ENCODE measurements at places on chromosomes 3 and 15. TPM values are rescaled to one million over a fixed set of nuclear protein-coding genes. Genes with fewer than 3 reads are reported as not detected.

Gene ZIC4
- not detected for total RNA-seq

Gene CYP11A1
- total RNA-seq: 0.99 TPM

Gene GPR171
- total RNA-seq: not detected

- DNase-seq: no peak
- H3K27me3 ChIP-seq: no peaks in the 10 kb centered on the region
- H3K4me3 ChIP-seq: no peak overlapping the region
- no peaks in the 10 kb centered on the region for H3K4me1 ChIP-seq
- no peaks in the 10 kb centered on the region for H3K36me3 ChIP-seq
- H3K27ac ChIP-seq: no peak overlapping the region
These were observed 120.3 kb downstream of the FMN1 start for GRCh38 chr15:33074212-33074611.

GRCh38 chr3:146093896-146094295, 67.1 kb downstream of the PLOD2 start:
- H3K4me1 ChIP-seq: peaks cover 30% of the 10 kb centered on the region
- H3K36me3 ChIP-seq: no peaks in the 10 kb centered on the region
- DNase-seq: no peak
- H3K27ac ChIP-seq: peak overlapping the region; percentile 68
- no peak overlapping the region for H3K4me3 ChIP-seq

DNA sequence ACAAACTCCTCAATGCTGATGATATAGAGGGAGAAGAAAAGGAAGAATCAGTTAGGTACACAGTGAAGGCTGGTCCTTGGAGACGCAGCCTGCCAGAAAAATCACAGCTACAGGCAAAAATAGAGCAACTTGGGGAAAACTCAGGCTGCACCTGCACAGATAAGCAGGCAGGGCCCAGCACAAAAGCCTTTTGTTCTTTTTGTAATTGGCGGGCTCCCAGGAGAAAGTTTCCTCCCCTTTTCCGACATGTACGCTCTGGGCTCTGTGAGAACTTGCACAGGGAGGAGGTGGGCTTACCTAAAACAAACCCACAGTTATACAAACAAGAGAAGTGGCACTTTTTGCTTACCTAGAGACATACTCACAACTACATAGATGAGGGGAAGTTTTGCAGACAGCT, 813.4 kb upstream of the EPHA6 start:
- no peaks in the 10 kb centered on the region for H3K36me3 ChIP-seq
- H3K27me3 ChIP-seq: no peaks in the 10 kb centered on the region
- peak; percentile 58 for DNase-seq
- no peak overlapping the region for H3K27ac ChIP-seq

DNA sequence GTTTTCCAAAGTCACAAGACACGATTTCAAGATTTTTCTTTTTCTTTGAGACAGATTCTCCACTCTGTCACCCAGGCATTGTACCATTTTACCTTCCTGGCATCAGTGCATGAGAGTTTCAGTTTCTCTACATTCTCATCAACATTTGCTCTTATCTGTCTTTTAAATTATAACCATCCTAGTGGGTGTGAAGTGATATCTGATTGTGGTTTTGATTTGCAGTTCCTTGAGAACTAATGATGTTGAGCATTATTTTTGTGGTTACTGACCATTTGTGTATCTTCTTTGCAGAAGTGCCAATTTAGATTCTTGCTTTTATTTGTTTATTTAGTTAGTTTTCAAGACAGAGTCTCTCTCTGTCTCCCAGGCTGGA, 41.2 kb downstream of the ADIPOQ start:
- no peaks in the 10 kb centered on the region for H3K36me3 ChIP-seq
- no peaks in the 10 kb centered on the region for H3K4me1 ChIP-seq
- no peaks in the 10 kb centered on the region for H3K27me3 ChIP-seq
- no peak overlapping the region for H3K27ac ChIP-seq
- H3K4me3 ChIP-seq: no peak overlapping the region
- no peak for DNase-seq

All from body of pancreas (tissue), 4 donors.